Fibroblast of the conjunctiva (primary cell): ENCODE measurements at places on chromosomes 7 and 10.

- no peak for DNase-seq
These were observed 327.4 kb downstream of the RPS24 start for GRCh38 chr10:78361031-78361430.

- no peak for DNase-seq
These were observed 315.1 kb upstream of the C7orf33 start for GRCh38 chr7:148275359-148275890.

- no peak for DNase-seq
These were observed 6.7 kb upstream of the GIMAP4 start for GRCh38 chr7:150560486-150560885.

DNA sequence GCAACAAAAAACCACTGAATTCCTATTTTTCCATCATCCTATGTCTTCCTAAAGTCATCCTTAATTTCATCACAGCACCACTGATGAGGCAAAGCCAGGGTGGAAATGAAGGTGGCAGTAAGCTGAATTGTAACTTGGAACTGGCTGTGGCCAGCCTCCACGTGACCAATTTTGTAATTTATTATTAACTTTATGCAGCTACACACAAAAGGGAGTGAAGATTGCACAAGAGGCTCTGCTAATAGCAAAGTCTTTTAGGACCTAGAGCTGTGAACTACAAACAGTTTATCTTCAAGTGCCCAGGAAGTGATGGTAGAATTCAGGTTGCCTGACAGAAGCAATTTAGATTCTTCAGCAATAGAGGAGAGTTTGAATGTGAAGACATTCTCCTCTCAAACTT is 176.4 kb downstream of the CCDC71L start:
- no peak for DNase-seq

DNA sequence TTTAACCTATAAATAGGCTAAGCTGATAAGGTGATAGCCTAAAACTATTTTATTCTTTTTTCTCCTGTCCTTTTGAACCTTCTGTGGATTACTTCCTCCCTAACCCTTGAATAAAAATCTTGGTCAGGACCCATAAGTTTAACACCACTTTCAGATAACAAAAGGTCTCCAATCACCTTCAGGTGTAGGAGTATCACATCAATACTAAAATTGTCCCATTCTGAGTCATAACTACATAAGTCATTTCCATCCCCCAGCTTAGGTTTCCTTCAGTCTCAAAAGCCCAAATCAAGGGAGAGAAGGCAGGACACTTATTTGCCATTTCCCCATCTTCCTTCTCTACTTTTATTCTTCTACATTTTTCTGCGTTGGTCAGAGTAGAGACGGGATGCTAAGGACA is 56.9 kb upstream of the WNT16 start:
- DNase-seq: no peak

GRCh38 chr10:79336739-79337138 is 10.5 kb upstream of the PPIF start:
- DNase-seq: no peak

GRCh38 chr10:102831322-102832071 is 5.7 kb downstream of the CYP17A1 start:
- DNase-seq: no peak

GRCh38 chr7:37342688-37343471 is 105.8 kb downstream of the ELMO1 start:
- DNase-seq: no peak

DNA sequence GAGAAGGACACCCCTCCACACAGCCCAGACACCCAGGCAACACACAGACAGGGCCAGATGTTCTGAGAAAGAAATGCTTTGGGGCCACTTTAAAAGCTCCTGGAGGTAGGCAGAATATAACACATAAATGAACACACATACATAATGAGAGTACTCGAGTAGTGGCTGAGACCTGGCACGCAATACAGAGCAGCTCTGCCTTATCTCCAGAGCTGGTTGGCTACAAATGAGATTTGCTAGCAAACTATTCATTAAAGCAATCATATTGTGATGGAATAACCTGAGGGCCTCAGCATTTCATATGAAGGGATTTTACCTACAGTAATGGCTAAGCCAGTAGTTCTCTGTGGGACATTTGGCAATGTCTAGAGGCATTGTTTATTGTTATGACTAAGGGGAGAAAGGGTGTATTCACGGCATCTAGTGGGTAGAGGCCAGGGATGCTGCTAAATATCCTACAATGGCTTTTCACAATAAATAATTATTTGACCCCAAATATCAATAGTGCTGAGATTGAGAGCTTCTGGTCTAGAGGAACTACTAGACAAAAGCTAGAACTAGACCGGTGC is 5.5 kb upstream of the IMPDH1 start:
- DNase-seq: no peak

DNA sequence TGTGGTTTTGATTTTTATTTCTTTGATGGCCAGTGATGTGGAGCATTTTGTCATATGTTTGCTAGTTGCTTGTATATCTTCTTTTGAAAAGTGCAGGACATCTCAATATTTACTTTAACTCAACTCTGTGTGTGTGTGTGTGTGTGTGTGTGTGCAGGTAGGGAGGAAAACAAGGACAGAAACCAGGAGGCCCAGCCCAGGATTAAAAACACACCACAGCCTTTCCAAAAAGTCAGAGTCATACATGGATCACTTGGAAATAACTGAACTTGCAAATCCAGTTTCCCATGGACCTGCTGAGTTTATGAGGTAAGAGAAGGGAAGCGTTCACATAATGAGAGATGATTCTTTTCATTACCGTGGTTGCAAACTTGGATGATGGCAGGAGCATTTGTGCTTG is 189.9 kb upstream of the LYZL1 start:
- no peak for DNase-seq

GRCh38 chr7:151761231-151761630 is 115.7 kb downstream of the PRKAG2 start:
- DNase-seq: no peak

GRCh38 chr7:4269746-4270145 is 412.3 kb upstream of the FOXK1 start:
- no peak for DNase-seq

DNA sequence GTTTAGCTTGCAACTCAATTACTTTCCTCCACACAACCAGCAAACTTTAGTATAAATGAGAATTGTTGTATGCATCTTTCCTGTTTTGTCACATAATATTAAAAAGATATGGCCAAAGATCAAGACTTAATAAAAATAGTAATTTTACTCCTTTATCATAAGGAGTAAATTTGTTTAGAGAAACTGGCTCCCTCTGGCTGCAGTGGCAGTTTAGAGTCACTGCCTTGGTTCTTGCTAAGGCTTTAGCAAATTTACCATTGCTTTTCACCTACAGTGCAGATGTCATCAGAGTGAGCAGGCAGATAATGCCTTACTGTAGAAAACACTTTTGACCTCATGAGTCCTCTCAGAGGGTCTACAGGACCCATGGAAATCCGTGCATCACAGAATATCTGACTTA is 2.6 kb downstream of the PRPF18 start:
- DNase-seq: no peak

- DNase-seq: no peak
These were observed 21.2 kb upstream of the PRKCQ start for GRCh38 chr10:6601246-6601805.

DNA sequence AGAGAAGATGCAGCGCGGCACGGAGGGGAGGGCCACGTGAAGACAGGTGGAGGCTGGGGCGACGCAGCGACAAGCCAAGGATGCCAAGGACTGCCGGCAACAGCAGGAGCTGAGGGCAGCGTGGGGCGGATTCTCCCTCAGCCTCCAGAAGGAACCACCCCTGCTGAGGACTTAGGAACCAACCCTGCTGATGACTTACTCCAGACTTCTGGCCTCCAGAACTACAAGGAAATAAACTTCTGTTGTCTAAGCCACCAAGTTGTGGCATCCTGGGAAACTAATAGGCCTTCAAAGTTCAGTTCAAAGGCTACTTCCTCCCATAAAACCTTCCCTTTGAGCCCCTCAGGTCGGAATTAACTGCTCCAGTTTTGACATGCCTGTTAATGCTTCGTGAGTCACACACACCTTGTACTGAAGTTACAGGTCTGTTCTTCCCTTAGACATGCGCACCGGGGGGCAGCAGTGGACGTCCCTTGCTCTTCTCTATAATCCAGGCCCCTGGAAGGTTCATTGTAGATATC is 88.4 kb upstream of the RHEB start:
- DNase-seq: no peak

DNA sequence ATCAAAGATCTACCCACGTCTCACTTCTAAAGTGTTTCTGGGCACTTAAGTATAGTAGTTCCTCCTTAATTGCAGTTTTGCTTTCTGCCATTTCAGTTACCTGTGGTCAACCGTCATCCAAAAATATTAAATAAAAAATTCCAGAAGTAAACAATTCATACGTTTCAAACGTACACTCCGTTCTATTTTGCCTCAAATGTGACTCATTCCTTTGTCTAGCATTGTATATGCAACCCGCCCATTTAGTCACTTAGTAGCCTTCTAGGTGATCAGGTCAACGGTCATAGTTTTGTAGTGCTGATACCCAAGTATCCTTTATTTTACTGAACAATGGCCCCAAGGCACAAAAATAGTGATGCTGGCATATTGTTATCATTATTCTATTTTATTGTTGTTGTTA is 33.8 kb downstream of the HGF start:
- DNase-seq: no peak

DNA sequence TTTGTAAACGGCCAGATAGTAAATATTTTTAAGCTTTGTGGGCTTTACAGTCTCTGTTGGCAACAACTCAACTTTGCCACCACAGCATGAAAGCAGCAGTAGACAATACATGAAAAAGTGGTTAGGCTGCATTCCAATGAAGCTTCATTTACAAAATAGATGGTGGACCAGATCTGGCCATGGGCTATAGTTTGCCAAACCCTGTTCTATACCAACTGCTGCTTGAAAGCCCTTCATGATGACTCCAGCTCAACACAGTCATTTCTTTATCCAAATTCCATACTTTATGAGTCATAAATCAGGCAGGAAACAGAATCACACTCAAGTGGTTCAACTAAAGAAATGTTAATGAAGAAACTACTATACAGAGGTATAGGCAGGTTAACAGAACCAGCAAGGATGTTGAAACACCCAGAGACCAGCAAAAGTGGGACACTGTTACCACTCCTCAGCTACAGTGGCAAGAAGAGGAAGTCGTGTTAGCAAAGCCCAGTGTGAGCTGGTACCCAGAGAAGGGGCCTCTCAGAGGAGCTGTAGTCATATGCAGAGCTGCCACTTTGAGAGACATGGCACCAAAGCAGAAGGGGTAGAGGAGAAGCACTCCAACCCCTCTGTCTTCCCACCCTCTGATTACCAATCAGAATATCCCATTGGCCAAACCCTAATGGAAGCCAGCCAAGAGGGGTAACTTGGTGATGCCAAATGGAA is 72.5 kb downstream of the PRLHR start:
- DNase-seq: no peak

DNA sequence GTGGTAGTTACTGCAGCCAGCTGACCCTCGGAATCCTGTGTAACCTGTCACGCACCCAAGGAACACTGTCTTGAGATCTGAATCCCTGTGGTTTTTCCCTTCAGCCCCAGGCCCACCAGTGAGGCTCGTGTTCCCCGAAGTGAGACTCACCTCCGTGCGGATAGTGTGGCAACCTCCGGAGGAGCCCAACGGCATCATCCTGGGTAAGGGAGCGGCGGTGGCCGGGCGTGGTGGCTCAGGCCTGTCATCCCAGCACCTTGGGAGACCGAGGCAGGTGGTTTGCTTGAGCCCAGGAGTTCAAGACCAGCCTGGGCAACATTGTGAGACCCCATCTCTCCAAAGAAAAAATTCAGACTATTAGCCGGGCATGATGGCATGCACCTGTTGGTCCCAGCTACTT is 549.9 kb upstream of the FOXK1 start:
- DNase-seq: no peak

- no peak for DNase-seq
These were observed 40.8 kb downstream of the VOPP1 start for GRCh38 chr7:55531536-55531935.

DNA sequence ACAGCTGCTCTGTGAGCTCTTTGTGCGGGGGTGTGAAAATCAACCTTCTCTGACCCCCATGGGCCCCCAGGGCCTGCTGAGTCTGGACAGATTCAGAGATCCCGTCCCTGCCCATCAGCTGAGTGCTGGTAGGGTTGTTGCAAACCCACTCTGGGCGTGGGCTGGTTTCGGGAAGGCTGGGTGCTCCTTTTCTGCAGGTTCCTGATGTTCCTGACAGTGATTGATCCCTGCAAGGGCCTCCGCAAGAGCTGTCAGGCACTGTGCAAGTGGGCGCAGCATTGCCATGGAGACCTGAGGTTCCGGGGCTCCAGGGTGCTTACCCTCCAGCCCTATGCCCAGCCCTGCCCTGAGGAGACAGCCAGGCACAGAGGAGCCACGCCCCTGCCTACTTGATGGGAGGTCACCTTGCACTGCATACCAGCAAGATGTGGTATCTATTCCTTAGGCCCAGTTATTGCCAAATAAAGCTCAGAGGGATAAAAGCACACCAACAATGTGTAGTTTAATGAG is 44.3 kb upstream of the INPP5A start:
- no peak for DNase-seq

DNA sequence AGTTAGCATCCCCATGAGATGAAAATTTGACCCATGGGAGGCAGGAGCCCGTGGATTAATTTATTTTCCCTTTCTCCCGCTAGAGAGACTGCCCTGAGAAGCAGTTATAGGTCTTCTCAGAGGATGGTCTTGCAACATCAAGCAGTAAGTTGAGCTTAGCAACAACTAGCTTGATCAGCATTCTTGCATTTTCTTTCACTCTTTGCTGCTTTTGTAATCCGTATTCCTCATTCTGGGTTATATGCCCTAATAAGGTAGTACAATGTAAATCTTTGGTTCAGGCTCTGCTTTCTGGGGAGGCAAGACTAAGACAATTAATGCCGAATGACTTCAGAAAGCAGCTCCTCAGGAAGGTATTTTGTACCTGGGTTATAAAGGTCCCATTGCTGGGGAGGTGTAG is 146.8 kb downstream of the FZD1 start:
- DNase-seq: no peak

- no peak for DNase-seq
These were observed 473.3 kb upstream of the MKI67 start for GRCh38 chr10:128599538-128599937.

DNA sequence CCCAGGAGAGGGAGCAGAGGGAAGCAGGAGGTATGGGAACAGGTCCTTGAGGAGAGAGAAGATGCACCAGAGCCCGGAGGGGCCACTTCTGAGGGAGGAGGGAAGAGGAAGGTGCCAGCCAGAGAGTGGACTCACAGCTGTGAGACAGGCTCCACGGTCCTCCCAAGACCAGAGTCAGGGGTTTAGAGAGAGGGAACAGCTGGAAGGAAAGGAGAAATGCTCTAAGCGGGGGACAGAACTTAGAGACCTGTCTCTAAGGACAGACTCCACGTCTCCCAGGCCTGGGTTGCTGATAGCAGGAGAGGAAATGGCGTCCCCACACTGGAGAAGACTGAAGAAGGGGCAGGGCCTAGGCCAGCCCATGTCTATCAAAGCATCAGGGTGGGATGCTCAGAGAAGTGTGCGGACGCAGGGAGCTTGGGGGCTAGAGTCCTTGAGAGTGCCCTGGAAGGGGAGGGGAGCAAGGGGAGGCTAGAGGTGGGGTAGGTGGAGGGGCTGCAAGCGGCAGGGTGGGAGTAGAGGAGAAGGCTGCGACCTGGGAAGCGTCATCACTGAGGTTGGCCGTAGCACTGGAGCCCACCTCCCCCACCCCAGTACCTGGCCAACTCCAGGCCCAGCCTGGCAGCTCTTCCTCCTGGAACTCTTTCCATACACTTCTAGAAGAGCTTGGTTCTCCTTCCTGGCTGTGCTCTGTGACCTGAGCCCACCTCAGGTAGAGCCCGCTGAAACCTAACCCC is 25.6 kb upstream of the GRID1 start:
- DNase-seq: no peak
